ENCODE measurements at places on chromosomes 1 and 21.

DNA sequence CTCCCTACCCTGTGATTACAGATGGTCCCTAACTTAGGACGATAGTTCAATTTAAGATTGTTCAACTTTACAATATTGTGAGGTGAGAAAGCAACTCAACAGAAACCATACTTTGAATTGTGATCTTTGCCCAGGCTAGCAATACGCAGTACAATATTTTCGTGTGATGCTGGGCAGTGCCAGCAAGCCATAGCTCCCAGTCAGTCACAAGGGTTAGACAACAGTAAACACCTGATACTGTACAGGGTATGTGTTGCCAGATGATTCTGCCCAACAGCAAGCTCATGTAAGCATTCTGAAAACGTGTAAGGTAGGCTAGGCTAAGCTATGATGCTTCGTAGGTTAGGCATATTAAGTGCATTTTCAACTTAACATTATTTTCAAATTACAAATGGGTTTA, 11.9 kb downstream of the GPBP1L1 start:
- DNase-seq, result no peak

- no peak for DNase-seq
These were observed 16.1 kb upstream of the TMEM240 start for GRCh38 chr1:1556505-1556904.

- DNase-seq, result no peak
These were observed 29.9 kb upstream of the PLEKHM2 start for GRCh38 chr1:15654091-15654690.

- no peak for DNase-seq
These were observed 406 bp downstream of the HTR1D start for GRCh38 chr1:23216771-23217420.

GRCh38 chr1:152869808-152870419, 8.2 kb upstream of the SMCP start:
- DNase-seq, result peak; percentile 54

- DNase-seq, result no peak
These were observed 2.1 kb upstream of the TTLL7 start for GRCh38 chr1:84000954-84001495.

GRCh38 chr1:203628201-203629015, 1.8 kb downstream of the ATP2B4 start:
- DNase-seq, result peak; percentile 48

- DNase-seq, result no peak
These were observed 19.7 kb downstream of the TP53BP2 start for GRCh38 chr1:223825767-223826748.

GRCh38 chr1:84489766-84490165, 10.7 kb downstream of the RPF1 start:
- DNase-seq, result no peak

GRCh38 chr1:193705554-193705981, 519.2 kb upstream of the B3GALT2 start:
- no peak for DNase-seq

- no peak for DNase-seq
These were observed 36.6 kb upstream of the KCTD3 start for GRCh38 chr1:215530401-215530984.

DNA sequence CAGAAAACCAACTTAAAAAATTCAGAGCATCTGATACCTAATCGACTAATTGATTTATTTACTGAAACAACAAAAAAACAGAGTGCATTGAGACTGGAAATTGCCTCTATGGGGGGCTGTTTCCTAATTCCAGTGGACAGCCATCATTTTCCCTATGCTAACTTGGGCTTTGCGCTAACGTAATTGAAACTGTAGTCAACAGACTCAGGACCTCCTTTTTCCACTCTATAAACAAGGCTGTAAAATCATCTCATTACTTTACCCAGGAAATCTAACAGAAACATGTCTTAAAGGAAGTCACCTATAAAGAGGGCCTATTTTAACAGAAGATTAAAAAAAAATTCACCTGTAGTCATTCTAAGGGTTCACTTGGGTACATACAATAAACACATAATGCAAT, 2.1 kb downstream of the ERG start:
- DNase-seq, result no peak

Measured in fibroblast of the conjunctiva (primary cell).